ENCODE measurements at places on chromosomes 13 and 19.

DNA sequence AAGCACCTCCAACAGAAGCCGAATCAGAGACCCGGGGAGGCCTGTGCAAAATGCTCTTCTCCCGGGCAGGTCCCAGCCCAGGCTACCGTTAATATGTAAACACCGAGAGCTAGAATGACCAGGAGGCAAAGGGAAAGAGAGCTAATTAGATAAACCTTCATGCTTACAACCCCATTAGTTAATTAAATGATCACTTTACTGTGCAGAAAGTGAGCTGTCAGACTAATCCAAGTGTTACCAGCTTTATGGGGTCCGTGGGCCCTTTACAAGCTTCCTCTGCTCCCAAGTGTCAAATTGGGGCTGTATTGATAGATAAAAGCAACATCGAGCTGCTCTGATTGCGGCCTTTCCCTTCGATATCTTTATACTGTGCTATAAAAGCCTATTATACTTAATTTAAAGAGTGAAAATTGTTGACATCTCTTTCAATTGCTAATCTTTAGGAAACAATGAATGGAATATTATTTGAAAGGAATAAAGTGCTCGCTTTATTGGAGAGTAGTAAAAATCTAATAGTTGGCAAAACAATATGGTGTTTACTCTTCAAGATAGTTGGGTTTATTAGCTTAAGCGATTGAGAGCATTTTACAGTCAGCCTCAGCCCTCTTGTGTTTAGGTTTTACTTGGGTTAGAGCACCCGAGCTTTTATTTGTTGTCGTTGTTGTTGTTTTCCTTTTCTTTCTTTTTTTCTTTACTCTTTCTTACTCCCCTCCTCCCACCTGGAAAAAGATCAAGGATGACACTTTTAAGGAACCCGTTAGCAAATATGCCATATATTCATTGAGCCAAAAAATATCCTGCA is 189.3 kb upstream of the GPR12 start:
- no peak for DNase-seq

GRCh38 chr13:82688400-82688994 is 1193.8 kb downstream of the SLITRK1 start:
- no peak for DNase-seq

GRCh38 chr19:728011-728410 is 19.3 kb downstream of the PALM start:
- no peak for DNase-seq

DNA sequence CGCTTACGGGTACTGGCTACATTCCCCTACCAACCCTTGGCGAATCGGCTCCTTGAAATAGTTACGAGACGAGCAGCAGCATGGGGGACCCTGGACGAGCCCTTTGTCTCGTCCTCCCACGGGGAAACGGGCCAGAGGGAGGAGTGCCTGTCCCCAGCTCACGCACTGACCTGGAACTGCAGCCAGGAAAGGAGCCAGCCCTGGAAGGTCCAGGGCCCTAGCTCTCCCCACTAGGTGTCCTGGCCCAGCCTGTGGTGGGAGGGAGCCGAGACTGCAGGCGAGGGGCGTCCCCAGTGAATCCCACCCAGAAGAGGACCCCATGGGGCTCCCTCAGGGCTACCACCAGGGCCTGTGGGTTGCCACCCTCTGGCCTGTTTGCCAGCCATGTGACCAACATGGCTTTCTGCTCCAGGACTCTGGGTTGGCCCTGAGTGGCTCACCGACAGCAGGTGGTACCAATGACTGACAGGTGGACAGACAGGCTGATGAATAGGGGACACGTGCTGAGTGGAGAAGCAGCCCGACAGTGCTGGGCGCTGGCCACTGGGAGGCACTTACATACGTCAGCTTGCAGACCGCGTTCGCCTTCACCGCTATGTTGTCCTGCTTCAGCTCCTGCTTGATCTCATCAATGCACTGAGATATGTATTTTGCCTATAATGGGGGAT is 13.2 kb downstream of the AP3D1 start:
- DNase-seq = no peak

- DNase-seq = peak; percentile 69
Observed at GRCh38 chr13:108961542-108962125, 332.2 kb downstream of the MYO16 start.

DNA sequence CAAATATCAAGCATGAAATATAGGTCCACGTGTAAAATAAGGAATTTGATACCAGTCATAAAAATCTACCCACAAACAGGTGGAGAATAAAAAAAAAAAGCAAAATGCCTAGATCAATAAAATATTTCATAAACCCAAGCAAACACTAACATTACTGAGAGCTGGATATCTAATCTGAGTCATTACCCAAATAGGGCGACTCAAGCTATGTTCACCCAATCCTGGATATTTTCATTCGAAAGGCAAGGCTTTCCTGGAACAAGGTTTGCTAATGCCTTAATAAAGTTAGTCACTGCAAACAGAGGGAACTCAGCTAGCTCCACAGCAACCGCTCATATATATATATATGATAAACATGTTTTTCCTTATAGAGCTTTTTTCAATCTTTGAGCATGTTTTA is 33.5 kb upstream of the TM9SF2 start:
- peak; percentile 66 for DNase-seq

DNA sequence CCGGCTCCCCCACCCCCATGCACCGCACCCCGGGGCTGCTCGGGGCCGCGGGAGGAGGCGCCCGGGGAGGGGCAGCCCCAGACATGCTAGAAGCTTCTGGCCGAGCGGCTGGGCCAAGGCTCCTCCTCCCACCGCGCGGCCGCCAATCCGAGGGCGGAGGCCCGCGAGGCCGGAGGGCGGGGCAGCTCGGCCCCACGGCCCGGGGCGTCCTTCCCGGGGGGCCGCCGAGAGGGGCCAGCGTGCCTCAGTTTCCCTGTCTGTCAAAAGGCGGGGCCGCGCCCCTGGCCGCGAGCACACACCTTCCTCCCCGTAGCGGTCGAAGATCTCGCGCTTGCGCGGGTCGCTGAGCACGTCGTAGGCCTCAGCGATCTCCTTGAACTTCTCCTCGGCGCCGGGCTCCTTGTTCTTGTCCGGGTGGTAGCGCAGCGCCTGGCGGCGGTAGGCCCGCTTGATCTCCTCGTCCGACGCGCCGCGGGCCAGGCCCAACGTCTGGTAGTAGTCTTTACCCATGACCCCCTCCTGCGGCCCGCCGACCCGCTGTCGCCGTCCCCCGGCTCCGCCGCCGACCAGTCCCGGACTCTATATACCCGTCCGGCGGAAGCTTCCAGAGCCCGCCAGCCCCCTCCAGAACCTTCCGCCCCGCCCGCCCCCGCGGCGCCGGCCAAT is at the start of gene DNAJB1:
TSS of gene DNAJB1 (minus strand) at position 558 of the 666 bp plus-strand sequence. CDS start at position 510, 48 bp downstream.
- DNase-seq = peak; percentile 45

DNA sequence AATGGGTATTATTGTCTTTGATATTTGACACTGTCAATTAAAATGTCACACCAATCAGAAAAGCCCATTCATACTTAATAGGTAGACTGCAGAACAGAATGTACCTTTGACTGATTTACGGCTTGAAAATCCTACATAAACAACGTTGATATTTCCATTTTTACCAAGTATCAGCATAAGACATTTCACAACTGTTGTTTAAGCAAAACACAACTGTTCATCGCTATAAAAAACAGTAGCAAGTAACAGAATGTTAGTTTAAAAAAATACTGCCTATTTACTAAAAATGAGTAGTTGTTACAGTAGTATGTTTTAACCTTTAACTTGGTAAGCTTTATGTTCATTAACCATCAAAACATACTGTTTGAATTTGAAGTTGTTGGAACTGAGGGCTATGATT is 1096.6 kb downstream of the PCDH17 start:
- DNase-seq = peak; percentile 10

DNA sequence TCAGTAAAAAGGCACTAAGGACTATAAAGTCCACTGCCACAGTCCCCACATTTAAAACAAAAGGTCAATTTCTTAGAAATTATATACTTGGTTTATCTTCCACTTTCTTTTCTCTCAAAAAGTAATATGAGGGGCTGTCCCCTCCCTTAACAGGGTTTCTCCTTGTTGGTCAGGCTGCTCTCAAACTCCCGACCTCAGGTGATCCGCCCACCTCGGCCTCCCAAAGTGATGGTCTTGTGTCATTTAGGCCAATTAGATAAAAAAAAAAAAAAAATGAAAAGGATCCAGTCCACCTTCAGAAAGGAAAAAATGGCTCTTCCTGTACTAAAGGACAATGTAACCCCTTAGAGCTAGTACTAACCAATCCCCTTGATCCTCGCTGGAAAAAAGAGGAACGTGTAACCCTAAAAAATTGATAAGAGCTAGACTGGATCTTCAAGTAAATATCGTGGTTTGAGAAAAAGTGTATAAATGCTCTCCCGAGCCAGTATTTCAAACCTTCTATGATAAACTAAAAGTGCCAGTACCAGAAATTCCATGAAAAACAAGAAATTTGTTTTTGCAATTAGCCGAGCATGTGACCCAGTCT is 9.0 kb upstream of the CD70 start:
- no peak for DNase-seq

GRCh38 chr13:106548064-106548696 is 12.7 kb upstream of the EFNB2 start:
- DNase-seq = no peak

GRCh38 chr19:18417250-18418028 is 1.8 kb upstream of the SSBP4 start:
- peak; percentile 60 for DNase-seq

GRCh38 chr19:13765395-13766094 is 1.2 kb downstream of the MRI1 start:
- DNase-seq = no peak

Data from NCI-H2171 treated with DMSO at 0.1 percent for 48 hours (cell line).